ENCODE measurements at places on chromosomes 4 and X. TPM values are rescaled to one million over a fixed set of nuclear protein-coding genes. Genes with fewer than 3 reads are reported as not detected.

The GAGE12J gene
- not detected for total RNA-seq

The GAGE13 gene
- not detected for total RNA-seq

The FAT4 gene
- 18.5 TPM for total RNA-seq

The GABRE gene
- 1.3 TPM for total RNA-seq

The ARL9 gene
- total RNA-seq: 0.17 TPM

The TMSB15B gene
- total RNA-seq: 9.9 TPM

The UGT2B15 gene
- not detected for total RNA-seq

The PTTG2 gene
- not detected for total RNA-seq

The EVC gene
- total RNA-seq: 48.4 TPM

The APLN gene
- total RNA-seq: 0.87 TPM

The XAGE2 gene
- total RNA-seq: not detected
